ENCODE measurements at places on chromosomes 12 and 14. TPM values are rescaled to one million over a fixed set of nuclear protein-coding genes. Genes with fewer than 3 reads are reported as not detected.

DNA sequence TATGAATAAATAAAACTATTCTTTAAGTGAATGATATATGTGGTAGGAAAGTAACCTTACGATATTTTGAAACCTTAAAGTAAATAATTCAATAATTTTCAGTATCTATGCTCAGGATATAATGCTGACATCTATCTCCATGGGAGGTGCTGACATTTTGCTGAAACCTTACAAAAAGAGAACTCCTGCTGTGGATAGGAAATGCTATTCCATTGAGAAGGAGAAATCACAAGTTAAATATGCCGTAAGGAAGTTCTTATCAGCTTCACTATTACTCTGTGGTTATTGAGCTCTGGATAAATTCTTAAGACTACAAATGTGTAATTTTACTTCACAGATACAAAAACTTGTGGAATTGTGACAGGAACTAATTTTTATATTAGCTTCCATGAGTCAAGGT is 722.1 kb downstream of the TMTC2 start:
- H3K4me1 ChIP-seq: no peaks in the 10 kb centered on the region
- no peak for DNase-seq
- H3K27me3 ChIP-seq: no peaks in the 10 kb centered on the region

GRCh38 chr14:101878822-101879528 is 85.4 kb upstream of the DYNC1H1 start:
- no peak overlapping the region for H3K4me3 ChIP-seq
- no peaks in the 10 kb centered on the region for H3K36me3 ChIP-seq
- peak overlapping the region; percentile 46 for H3K27ac ChIP-seq
- DNase-seq: no peak
- no peaks in the 10 kb centered on the region for H3K27me3 ChIP-seq

DNA sequence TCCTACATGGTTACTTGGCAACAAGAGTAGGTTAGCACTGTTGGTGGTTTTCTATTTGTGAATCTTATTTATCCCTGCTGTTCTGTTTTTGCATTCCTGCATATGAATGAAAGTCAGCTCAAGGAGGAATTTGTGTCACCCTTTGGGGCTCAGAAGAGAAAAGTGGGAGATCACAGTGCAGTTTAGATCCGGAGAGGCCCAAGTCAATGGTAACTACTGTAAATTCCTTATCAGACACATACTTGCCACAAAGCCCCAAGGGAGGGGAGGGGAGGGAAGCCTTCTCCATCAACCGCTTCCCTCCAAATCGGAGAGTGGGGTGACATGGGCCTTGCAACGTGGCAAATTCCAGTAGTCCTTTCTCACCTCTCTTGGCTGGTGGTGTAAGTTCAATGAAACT is 15.0 kb downstream of the GSG1 start:
- no peak for DNase-seq
- H3K36me3 ChIP-seq: no peaks in the 10 kb centered on the region
- H3K27ac ChIP-seq: no peak overlapping the region
- no peak overlapping the region for H3K4me3 ChIP-seq
- no peaks in the 10 kb centered on the region for H3K4me1 ChIP-seq
- H3K27me3 ChIP-seq: no peaks in the 10 kb centered on the region

GRCh38 chr14:104307627-104308401 is 169.4 kb downstream of the KIF26A start:
- no peak for DNase-seq
- no peak overlapping the region for H3K4me3 ChIP-seq
- H3K27me3 ChIP-seq: no peaks in the 10 kb centered on the region
- H3K36me3 ChIP-seq: no peaks in the 10 kb centered on the region
- H3K4me1 ChIP-seq: no peaks in the 10 kb centered on the region

DNA sequence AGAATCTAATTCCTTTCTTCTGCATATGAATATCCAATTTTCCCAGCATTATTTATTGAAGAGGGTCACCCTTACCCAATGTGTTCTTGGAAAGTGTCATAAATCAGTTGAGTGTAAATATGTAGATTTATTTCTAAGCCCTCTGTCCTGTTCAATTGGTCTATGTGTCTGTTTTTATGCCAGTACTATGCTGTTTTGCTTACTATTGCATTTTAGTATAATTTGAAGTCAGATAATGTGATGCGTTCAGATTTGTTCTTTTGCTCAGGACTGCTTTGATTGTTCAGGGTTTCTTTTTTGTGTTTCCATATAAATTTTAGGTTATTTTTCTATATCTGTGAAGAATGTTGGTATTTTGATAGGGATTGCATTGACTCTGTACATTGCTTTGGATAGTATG is 420.4 kb upstream of the MIS18BP1 start:
- H3K27me3 ChIP-seq: no peaks in the 10 kb centered on the region
- H3K27ac ChIP-seq: no peak overlapping the region
- no peak for DNase-seq
- H3K36me3 ChIP-seq: no peaks in the 10 kb centered on the region

DNA sequence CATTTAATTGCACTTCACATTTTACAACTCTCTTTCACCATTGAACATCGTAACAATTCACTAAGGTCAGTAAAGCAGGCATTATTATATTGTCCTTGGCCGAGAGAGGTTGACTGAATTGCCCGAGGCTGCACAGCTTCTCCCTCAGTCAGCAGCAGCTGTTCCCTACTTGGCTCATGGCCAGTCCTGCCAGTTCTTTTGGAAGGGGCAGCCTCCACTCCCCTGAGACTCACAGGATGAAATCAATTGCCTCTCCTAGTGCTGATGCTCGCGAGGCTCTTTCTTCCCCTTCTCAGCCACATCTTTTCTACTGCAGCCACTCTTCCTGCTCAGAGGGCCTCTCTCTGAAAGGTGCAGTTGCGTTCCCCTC is 79.9 kb upstream of the KCNA1 start:
- DNase-seq: no peak
- no peaks in the 10 kb centered on the region for H3K36me3 ChIP-seq
- H3K27me3 ChIP-seq: no peaks in the 10 kb centered on the region
- no peak overlapping the region for H3K4me3 ChIP-seq
- no peak overlapping the region for H3K27ac ChIP-seq

GRCh38 chr14:78581229-78581628 is 411.1 kb downstream of the NRXN3 start:
- H3K27ac ChIP-seq: no peak overlapping the region
- no peaks in the 10 kb centered on the region for H3K27me3 ChIP-seq
- no peaks in the 10 kb centered on the region for H3K36me3 ChIP-seq
- H3K4me1 ChIP-seq: no peaks in the 10 kb centered on the region

DNA sequence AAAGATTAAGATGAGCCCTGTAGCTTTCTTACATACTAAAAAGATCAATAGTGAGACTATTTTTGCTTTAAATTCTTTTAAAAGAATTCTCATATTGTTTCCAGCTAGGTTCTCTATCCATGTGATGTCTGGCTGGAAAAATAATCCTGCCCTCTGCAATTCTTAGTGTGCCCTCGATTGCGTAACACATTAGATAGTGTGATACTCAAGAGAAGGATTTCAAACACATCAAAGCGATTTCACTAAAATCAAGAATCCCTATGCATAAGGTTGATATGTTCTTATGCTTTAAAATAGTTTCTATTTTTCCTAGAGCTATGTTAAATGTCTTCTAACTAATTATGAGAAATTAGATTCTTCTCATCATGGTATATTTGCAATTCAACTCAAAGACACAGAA is 127.3 kb upstream of the PLEKHA5 start:
- H3K4me3 ChIP-seq: no peak overlapping the region
- DNase-seq: no peak
- no peaks in the 10 kb centered on the region for H3K36me3 ChIP-seq
- H3K27me3 ChIP-seq: no peaks in the 10 kb centered on the region
- no peak overlapping the region for H3K27ac ChIP-seq

DNA sequence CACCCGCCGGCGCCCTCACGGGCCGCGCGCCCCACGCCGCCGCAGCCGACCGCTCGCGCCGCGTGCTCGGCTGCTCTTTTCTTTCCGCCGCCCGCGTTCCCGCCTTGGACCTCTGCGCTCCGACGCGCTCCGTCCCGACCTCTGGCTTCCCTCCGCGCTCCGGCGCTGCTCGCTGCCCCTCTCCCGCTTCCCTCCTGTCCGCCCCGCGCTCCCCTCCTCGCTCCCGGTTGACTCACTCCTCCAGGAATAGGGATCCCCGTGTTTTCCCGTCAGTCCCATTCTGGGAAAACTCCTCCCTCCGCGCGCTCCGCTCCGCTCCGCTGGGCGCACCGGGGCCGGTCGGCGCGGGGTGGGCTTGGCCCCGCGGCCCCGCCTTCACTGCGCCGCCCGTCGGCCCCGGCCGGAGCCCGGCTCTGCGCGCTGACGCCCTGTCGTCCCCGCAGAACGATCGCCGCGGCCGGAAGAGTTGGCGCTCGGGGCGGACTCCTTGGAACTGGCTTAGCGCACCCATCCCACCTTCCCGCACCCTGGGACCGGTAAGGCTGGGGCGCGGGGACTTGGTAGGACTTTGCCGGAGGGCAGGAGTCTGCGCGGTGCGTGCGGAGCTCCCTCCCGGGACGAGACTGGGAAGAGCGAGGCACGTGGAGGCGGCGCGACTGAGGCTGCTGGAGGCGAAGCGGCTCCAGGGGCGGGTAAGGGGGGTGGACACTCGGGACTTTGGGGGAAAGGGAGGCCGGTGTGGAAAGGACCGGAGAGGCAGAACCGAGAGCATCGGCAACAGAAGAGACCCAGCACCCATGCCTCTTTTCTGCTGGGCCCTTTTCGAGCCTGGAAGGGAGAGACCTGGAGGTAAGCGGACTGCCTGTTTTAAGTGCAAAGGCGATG is 550 bp downstream of the TEAD4 start:
- no peaks in the 10 kb centered on the region for H3K36me3 ChIP-seq
- H3K4me3 ChIP-seq: peak overlapping the region; percentile 73
- DNase-seq: no peak
- H3K27me3 ChIP-seq: no peaks in the 10 kb centered on the region

GRCh38 chr14:103073876-103074728 is 9.9 kb upstream of the LBHD2 start:
- H3K27me3 ChIP-seq: no peaks in the 10 kb centered on the region
- H3K4me3 ChIP-seq: no peak overlapping the region
- no peaks in the 10 kb centered on the region for H3K36me3 ChIP-seq
- no peak for DNase-seq
- H3K27ac ChIP-seq: peak overlapping the region; percentile 80
- H3K4me1 ChIP-seq: no peaks in the 10 kb centered on the region

GRCh38 chr12:132772606-132773005 is 11.0 kb upstream of the ANKLE2 start:
- no peak overlapping the region for H3K4me3 ChIP-seq
- DNase-seq: no peak
- no peak overlapping the region for H3K27ac ChIP-seq
- H3K36me3 ChIP-seq: no peaks in the 10 kb centered on the region

GRCh38 chr14:53214384-53214783 is 61.3 kb upstream of the DDHD1 start:
- H3K36me3 ChIP-seq: no peaks in the 10 kb centered on the region
- H3K4me1 ChIP-seq: no peaks in the 10 kb centered on the region
- no peak overlapping the region for H3K27ac ChIP-seq
- DNase-seq: no peak
- H3K27me3 ChIP-seq: no peaks in the 10 kb centered on the region
- no peak overlapping the region for H3K4me3 ChIP-seq

DNA sequence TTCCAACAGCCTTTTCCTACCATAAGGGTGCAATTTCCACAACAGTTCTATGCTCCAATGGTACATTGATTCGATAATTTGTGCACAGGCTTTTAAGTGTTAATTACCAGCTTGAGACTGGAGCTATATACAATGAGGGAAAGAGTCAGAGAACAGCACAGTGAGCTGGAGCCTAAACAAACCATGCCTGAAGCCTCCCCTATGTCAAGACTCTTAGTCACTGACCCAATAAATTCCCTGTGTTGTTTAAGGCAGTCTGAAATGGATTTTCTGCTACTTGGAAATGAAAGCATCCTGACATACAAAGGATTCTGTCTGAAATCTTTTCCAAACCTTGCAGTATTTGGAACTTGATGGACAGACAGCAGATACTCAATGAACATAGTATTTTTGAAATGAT is 149.0 kb downstream of the EFCAB11 start:
- no peaks in the 10 kb centered on the region for H3K36me3 ChIP-seq
- no peak for DNase-seq
- no peak overlapping the region for H3K4me3 ChIP-seq
- H3K4me1 ChIP-seq: no peaks in the 10 kb centered on the region
- H3K27me3 ChIP-seq: no peaks in the 10 kb centered on the region

DNA sequence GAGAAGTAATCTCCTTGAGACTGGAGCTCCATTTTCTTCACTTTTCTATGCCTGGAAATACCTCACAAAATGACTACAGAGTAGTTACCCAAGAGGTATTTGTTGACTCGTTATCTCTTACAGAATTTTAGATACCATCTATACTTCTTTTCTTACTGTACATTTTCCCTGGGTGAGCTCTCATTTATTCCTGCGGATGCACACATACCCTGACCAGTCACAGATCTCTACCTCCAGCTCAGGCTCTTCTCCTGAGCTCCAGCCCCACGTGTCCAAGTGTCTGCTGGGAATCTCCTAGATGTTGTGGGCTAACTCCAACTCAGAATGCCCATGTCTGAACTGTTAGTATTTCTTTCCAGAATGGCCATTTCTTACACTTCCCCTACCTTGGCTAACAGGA is 403.1 kb downstream of the RAD51B start:
- H3K27ac ChIP-seq: no peak overlapping the region
- no peak for DNase-seq
- no peaks in the 10 kb centered on the region for H3K36me3 ChIP-seq
- H3K4me3 ChIP-seq: no peak overlapping the region
- no peaks in the 10 kb centered on the region for H3K27me3 ChIP-seq

DNA sequence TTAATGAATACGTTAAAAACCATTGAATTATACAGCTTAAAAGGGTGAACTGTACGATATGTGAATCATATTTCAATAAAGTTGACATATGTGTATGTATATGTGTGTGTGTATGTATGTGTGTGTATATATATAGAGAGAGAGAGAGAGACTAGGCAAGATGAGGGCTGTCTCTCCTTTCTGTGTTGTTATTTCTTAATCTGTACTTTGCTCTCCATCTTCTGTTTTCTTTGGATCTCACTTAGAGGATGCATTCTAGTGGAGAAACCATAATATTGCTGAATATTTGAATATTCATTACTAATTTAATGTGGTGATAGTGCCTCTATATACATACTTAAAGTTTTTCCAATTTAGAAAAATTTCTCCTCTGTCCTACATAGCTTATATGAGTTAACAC is 50.5 kb downstream of the PCNX1 start:
- no peaks in the 10 kb centered on the region for H3K27me3 ChIP-seq
- no peak overlapping the region for H3K4me3 ChIP-seq
- no peaks in the 10 kb centered on the region for H3K36me3 ChIP-seq
- H3K27ac ChIP-seq: no peak overlapping the region

DNA sequence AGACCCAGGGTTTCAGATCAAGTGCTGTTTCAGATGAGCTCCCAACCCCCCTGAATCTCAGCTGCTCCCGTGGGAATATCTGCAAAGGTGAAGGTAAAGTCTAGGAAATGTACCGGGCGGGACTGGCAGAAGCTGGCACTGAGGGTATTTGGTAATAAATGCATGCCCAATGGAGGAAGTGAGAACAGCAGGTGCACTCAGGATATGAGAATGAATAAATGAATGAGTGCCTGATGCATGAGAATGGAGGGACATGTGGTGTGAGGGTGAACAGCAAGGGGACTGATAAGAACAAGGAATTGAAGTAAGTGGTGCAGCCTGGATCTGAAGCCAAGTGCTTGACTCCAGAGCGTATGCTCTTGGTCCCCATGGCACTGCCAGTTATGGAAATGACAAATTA is 11.6 kb downstream of the RAPGEF3 start:
- no peak overlapping the region for H3K27ac ChIP-seq
- DNase-seq: no peak
- no peaks in the 10 kb centered on the region for H3K27me3 ChIP-seq
- H3K4me1 ChIP-seq: peaks cover 4% of the 10 kb centered on the region

The ASCL1 gene
- total RNA-seq: not detected

The IL31 gene
- total RNA-seq: not detected

The DDX55 gene
- 19.7 TPM for total RNA-seq

The PAPLN gene
- total RNA-seq: 19.7 TPM

The PRPF40B gene
- total RNA-seq: 34.0 TPM

The YBX3 gene
- total RNA-seq: 381 TPM

The KLRC1 gene
- 0.48 TPM for total RNA-seq

The GPR84 gene
- not detected for total RNA-seq

The CCDC177 gene
- total RNA-seq: not detected
